ENCODE measurements at places on chromosomes 7 and 10. TPM values are rescaled to one million over a fixed set of nuclear protein-coding genes. Genes with fewer than 3 reads are reported as not detected.

Gene JAKMIP3
- 0.12 TPM for polyA plus RNA-seq

Gene TMEM140
- 1.3 TPM for polyA plus RNA-seq

Gene CACUL1
- 6.9 TPM for polyA plus RNA-seq

Gene ITPRID1
- polyA plus RNA-seq = not detected

Gene ATP6V0A4
- 1.3 TPM for polyA plus RNA-seq

Gene CTAGE4
- 4.3 TPM for polyA plus RNA-seq

Gene TOMM7
- polyA plus RNA-seq = 87.5 TPM

Gene ZNF655
- 56.9 TPM for polyA plus RNA-seq

Gene HKDC1
- polyA plus RNA-seq = 0.12 TPM

Gene ZNF853
- polyA plus RNA-seq = 0.35 TPM

Gene INSYN2A
- polyA plus RNA-seq = not detected
